Astrocyte (in vitro differentiated cells and primary cell): ENCODE measurements at places on chromosomes 1 and 21. TPM values are rescaled to one million over a fixed set of nuclear protein-coding genes. Genes with fewer than 3 reads are reported as not detected.

The CXADR gene
- total RNA-seq: 20.2 and 30.6 TPM in 2 replicates

The ELK4 gene
- 28.4 and 31.3 TPM in 2 replicates for total RNA-seq

The E2F2 gene
- 0.11 TPM in 1 of 2 replicates, not detected in the other for total RNA-seq

The KRTAP12-2 gene
- not detected in 2 replicates for total RNA-seq

The TP73 gene
- total RNA-seq: 0.18 TPM in 1 of 2 replicates, not detected in the other

The LCE1D gene
- total RNA-seq: not detected in 2 replicates

The URB2 gene
- total RNA-seq: 9.5 and 9.7 TPM in 2 replicates

The OR2L2 gene
- total RNA-seq: not detected in 2 replicates

The AVPR1B gene
- not detected in 2 replicates for total RNA-seq

The ILDR2 gene
- total RNA-seq: 7.8 and 9.3 TPM in 2 replicates

The TFF2 gene
- total RNA-seq: not detected in 2 replicates
